Islet precursor cell (in vitro differentiated cells): ENCODE measurements at places on chromosomes 6 and 20.

GRCh38 chr20:15564981-15565380 is 1008.3 kb downstream of the KIF16B start:
- no peak for DNase-seq

- DNase-seq: no peak
These were observed 30.0 kb upstream of the AKIRIN2 start for GRCh38 chr6:87731818-87732661.

DNA sequence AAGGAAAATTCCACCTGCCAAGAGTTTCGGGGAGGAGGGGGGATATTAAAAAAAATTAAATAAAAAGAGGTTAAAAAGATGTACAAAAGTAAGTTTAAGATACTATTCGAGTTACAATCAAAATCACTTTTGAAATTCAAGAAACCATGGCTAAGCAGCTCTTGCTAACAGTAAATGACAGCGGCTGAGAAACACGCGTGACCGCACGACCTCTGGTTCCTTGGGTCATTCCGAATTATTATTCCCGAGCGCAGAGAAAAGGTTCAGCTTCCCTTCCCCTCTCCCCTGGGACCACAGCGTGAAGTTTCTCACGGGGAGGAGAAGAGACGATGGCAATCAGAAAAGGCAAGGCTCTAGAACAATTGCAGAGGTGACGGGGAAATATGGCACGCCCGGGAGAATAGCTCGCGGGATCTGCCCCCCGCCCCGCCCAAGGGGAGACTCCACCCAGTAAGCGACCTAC is 496 bp downstream of the TMEM242 start:
- no peak for DNase-seq

DNA sequence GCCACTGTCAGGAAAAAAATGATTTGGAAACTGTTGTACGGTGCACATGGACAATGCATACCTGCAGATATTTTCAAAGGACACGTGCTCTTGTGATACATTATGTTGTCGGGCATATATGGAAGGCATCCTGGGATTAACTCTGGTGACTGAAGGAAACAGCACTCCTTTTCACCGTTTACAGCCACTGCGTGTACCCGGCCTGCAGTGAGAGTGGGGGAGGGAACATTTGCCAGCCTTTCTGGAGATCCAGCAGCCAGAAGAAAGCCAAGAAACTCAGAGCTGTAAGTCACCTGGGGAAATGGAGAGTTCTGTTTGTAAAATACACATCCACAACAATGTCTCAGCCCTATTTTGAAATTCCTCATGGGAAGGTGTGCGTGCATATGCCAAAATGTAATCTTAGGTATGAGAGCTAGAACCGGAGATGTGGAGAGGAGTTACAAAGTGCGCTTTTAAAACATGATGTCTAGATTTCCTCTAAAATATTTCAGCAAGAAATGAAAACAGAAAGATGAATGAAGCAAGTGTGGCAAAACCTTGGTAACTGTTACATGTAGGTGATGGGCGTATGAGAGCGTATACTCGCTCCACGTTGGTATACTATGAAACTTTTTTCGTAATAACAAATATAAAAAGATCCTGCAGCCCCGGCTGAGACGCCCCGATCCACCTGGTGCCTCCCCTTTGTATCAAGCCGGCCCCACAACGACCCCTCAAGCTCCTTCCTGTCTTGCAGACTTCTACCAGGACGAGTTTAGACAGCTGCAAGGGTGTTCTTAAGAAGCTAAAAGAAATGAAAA is 8.6 kb upstream of the FOXF2 start:
- DNase-seq: no peak

DNA sequence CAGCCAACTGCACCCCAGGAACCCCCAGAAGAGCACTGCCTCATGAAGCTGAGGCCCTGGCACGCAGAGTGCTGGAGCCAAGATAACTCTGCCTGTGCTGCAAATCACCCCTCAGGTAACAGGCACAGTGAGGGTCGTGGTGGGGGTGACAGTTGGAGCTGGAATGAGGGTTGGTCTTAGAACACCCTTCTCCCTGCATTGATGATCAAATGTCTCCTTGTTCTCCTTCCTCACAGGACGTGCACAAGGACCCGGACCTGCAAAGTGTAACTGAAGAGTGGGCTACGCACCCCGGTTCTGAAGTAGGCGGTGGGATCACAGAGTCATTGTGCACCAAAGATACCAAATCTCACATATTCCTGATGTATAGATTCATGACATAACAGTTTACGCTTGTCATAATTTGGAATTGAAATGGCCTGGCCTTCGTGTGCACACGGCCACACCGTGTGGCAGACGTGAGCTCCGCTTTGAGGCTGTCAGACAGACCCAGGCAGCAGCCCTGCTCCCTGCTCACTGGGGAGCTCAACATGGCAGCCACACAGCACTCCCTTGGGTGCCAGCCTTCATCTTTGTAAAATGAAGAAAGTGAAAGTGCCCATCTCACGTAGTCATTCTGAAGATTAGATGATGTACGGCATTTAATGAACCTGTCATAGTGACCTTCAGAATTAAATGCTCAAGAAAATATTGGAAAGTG is 8.8 kb downstream of the THBS2 start:
- no peak for DNase-seq

DNA sequence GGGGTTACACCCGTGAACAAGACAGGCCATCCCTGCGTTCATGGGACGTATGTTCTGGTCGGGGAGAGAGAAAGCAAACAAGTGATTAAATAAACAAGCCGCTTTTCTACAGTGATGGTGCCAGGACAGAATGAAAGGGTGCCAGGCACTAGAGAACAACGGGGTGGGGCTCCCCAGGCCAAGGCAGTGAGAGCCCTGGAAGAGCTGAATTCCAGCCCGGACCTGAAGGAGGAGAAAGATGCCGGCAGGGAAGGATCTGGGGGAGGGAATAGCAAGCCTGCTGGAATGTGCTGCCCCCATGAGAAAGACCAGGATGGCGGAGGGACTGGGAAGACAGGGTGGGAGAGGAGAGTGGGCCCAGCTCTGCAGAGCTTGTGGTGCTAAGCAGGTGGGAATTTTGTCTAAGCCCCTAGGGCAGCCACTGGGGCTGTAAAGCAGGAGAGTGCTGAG is 7.5 kb downstream of the SNAI1 start:
- peak; percentile 87 for DNase-seq

- DNase-seq: no peak
These were observed 4.6 kb upstream of the CDKN1A start for GRCh38 chr6:36673882-36674281.
